Suprapubic skin (tissue), 4 donors: ENCODE measurements at places on chromosomes 3 and 15.

DNA sequence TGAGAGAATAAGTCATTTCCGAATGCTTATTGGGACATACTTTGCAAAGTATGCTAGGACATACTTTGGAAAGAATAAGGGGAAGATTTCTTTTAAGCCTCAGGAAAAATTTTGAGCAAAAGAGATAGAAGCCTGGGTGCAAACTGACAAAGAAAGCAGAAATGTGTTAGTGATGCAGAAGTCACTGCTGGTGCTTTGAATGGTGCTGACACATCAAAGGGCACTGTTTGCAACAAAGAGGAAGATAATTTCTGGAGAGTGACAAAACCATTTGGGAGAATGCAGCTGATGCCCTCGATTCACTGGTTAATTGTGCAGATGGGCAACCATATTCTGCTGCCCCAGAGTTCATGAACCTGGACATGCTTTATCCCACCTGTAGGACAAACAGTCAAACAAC lies 11.0 kb upstream of the RAP2B start:
- H3K4me3 ChIP-seq, result no peak overlapping the region
- H3K27ac ChIP-seq, result no peak overlapping the region
- H3K36me3 ChIP-seq, result no peaks in the 10 kb centered on the region
- no peak for DNase-seq
- H3K4me1 ChIP-seq, result no peaks in the 10 kb centered on the region
- H3K27me3 ChIP-seq, result no peaks in the 10 kb centered on the region

GRCh38 chr15:86317384-86317740 lies 237.7 kb downstream of the AGBL1 start:
- no peak overlapping the region for H3K27ac ChIP-seq
- no peaks in the 10 kb centered on the region for H3K36me3 ChIP-seq
- no peaks in the 10 kb centered on the region for H3K27me3 ChIP-seq
- DNase-seq, result no peak

GRCh38 chr3:37308247-37308646 lies 133.9 kb upstream of the LRRFIP2 start:
- H3K36me3 ChIP-seq, result peaks cover 18% of the 10 kb centered on the region
- H3K27me3 ChIP-seq, result no peaks in the 10 kb centered on the region
- no peak overlapping the region for H3K4me3 ChIP-seq
- H3K27ac ChIP-seq, result no peak overlapping the region
- DNase-seq, result no peak

- no peak overlapping the region for H3K27ac ChIP-seq
- peaks cover 35% of the 10 kb centered on the region for H3K36me3 ChIP-seq
- no peaks in the 10 kb centered on the region for H3K4me1 ChIP-seq
- no peak for DNase-seq
- H3K27me3 ChIP-seq, result no peaks in the 10 kb centered on the region
- no peak overlapping the region for H3K4me3 ChIP-seq
These were observed 11.5 kb upstream of the USP50 start for GRCh38 chr15:50558012-50558411.

GRCh38 chr3:129688271-129688895 lies 81.9 kb upstream of the PLXND1 start:
- H3K4me1 ChIP-seq, result peaks cover 27% of the 10 kb centered on the region
- H3K27me3 ChIP-seq, result no peaks in the 10 kb centered on the region
- peak overlapping the region; percentile 56 for H3K27ac ChIP-seq
- H3K4me3 ChIP-seq, result peak overlapping the region; percentile 29
- no peak for DNase-seq

GRCh38 chr3:20563251-20563650 lies 377.2 kb upstream of the SGO1 start:
- H3K4me3 ChIP-seq, result no peak overlapping the region
- no peaks in the 10 kb centered on the region for H3K27me3 ChIP-seq
- no peak for DNase-seq
- no peaks in the 10 kb centered on the region for H3K4me1 ChIP-seq
- H3K27ac ChIP-seq, result no peak overlapping the region

GRCh38 chr3:122314228-122314876 lies 10.7 kb upstream of the CSTA start:
- no peak overlapping the region for H3K4me3 ChIP-seq
- H3K27ac ChIP-seq, result peak overlapping the region; percentile 86
- peaks cover 37% of the 10 kb centered on the region for H3K4me1 ChIP-seq
- H3K36me3 ChIP-seq, result no peaks in the 10 kb centered on the region

DNA sequence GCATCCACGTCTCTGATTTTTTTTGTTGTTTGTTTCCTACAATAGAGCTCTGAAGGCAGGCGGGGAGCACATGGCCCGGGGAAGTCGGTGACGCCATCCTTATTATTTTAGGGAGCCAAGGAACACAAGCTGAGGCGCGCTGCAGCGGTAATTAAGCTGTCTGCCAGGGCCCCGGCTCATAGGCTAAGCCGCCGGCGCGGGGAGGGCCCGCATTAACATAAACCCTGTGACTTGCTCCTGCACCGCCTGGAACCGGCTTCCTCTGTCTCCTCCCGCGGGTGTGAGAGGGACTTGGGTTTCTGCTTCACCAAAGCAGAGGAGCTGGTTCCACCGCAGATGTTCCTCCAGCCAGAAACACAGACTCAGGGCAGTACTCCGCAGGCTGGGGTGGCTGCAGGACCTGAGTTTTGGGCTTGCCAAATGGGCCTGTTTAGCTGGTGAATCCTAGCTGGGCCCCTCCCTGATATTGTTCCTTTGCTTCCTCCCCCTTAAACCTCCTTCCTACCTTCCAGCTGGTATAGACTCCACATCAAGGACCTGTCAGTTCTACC lies 25.3 kb downstream of the ANP32A start:
- peak overlapping the region; percentile 24 for H3K4me3 ChIP-seq
- H3K27me3 ChIP-seq, result no peaks in the 10 kb centered on the region
- peak overlapping the region; percentile 66 for H3K27ac ChIP-seq
- peaks cover 86% of the 10 kb centered on the region for H3K4me1 ChIP-seq
- peak; percentile 95 for DNase-seq
- H3K36me3 ChIP-seq, result no peaks in the 10 kb centered on the region

DNA sequence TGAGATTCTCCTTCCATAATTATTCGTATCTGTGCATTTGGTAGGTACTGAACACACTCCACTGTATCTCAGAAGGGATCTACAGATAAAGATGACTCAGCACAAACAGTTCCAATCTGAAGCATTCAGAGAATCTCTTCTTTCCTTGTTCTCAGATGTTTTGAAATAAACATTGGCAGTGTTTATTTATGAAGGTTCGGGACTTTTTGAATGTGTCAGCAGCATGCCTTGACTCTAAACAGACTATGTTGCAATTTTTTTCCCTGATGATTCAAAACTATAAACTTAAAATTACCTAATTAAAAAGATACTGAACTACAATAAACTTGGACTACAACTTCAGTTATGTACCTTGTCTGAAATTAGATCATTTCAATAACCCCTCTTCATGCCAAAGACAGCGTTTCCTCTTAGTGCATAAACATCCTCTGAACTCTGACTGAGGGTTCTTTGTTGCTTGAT lies 612.9 kb upstream of the TBL1XR1 start:
- peak overlapping the region; percentile 30 for H3K27ac ChIP-seq
- H3K36me3 ChIP-seq, result no peaks in the 10 kb centered on the region
- peaks cover 17% of the 10 kb centered on the region for H3K4me1 ChIP-seq
- H3K4me3 ChIP-seq, result no peak overlapping the region

GRCh38 chr15:51830276-51830806 lies 888 bp downstream of the TMOD3 start:
- H3K27ac ChIP-seq, result peak overlapping the region; percentile 96
- H3K36me3 ChIP-seq, result no peaks in the 10 kb centered on the region
- H3K4me3 ChIP-seq, result peak overlapping the region; percentile 91
- no peaks in the 10 kb centered on the region for H3K27me3 ChIP-seq
